Stimulated activated CD8-positive, alpha-beta memory T cell treated with anti-CD3 and anti-CD28 coated beads, Interleukin-7, amount 100 ng/mL, for 4 hours (primary cell): ENCODE measurements at places on chromosomes 2 and 18.

- no peak for DNase-seq
These were observed 14.6 kb upstream of the ACOXL start for GRCh38 chr2:110717734-110718133.

GRCh38 chr2:11397513-11397912 lies 53.1 kb upstream of the ROCK2 start:
- DNase-seq, result no peak

GRCh38 chr2:177141866-177142265 lies 70.7 kb upstream of the HNRNPA3 start:
- no peak for DNase-seq

- DNase-seq, result no peak
These were observed 54.8 kb downstream of the C2orf76 start for GRCh38 chr2:119311831-119312230.

DNA sequence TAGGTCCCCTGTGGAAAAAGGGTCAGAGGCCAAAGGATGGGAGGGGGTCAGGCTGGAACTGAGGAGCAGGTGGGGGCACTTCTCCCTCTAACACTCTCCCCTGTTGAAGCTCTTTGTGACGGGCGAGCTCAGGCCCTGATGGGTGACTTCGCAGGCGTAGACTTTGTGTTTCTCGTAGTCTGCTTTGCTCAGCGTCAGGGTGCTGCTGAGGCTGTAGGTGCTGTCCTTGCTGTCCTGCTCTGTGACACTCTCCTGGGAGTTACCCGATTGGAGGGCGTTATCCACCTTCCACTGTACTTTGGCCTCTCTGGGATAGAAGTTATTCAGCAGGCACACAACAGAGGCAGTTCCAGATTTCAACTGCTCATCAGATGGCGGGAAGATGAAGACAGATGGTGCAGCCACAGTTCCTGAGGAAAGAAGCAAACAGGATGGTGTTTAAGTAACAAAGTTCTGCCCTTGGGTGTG lies 165.8 kb downstream of the RPIA start:
- DNase-seq, result no peak

- DNase-seq, result no peak
These were observed 61.2 kb upstream of the SLC39A10 start for GRCh38 chr2:195595825-195596224.

DNA sequence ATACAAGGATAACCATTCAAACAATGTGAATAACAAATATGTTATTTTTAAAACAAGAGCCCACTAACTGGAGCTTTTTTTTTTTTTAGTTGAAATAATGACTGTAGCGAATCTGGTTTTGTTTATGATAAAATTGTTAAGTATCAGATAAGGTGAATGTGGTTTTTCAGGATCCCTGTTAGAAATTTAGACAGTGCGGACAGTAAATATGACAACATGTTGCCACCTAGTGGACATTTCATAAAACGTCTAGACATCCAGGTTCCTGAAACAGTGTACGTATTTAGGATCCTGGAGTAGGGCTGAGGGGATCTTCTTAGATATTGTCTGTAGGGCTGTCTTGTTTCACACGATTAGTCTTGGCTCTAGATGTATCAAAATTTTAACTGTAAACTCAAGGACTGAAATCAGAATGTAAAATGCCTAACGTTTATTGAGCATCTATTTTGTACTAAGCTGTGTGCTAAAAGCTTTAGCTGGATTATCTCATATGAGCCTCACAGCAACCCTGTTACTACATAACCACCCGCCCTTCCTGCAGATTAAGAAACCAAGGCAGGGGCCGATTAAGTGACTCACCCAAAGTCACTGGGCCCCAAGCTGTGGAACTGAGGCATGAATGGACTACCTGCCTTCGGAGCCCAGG lies 23.9 kb upstream of the CCDC68 start:
- DNase-seq, result no peak

DNA sequence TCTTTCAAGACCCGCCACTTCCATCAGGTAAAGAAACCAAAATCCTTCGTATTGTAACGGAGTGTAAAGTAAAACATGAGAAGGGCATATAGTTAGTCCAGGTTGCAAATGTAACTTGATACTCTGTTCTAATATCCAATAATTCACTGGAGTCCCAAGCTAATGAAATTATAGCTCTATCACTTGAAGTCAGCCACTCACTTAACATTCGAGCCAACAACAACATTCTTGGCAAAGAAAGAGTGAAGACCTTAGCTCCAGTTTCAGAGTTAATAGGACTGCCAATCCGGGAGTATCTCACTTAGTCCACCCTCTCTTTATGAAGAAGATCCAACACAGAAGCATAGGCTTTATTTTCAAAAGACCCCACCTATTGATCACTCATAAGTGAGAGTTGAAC lies 298.0 kb upstream of the SOX11 start:
- no peak for DNase-seq

- DNase-seq, result no peak
These were observed 2.3 kb downstream of the SFXN5 start for GRCh38 chr2:73069041-73069854.

DNA sequence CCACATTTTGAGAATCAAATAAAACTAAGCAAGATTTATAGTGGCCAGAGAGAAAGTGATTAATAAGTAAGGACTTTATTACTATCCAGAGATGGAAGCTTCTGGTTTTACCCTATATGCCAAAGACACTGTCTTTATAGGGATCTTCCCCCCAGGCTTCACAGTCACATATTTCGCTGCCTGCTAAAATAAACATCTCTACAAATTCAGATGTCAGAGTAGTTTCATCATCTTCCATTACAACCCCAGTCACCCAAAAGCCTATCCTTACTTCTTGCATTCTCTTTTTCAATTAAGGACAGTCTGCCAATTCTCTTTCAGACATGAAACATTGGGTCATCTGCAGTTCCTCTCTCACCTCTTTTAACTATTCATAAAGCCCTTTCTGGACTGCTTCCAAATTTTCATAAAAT lies 28.3 kb downstream of the CREB1 start:
- no peak for DNase-seq

- no peak for DNase-seq
These were observed 33.3 kb downstream of the RPIA start for GRCh38 chr2:88724643-88725332.

- no peak for DNase-seq
These were observed 42.7 kb upstream of the ATP9B start for GRCh38 chr18:79026491-79026890.

- DNase-seq, result no peak
These were observed 27.8 kb downstream of the CRACDL start for GRCh38 chr2:98907966-98908905.

DNA sequence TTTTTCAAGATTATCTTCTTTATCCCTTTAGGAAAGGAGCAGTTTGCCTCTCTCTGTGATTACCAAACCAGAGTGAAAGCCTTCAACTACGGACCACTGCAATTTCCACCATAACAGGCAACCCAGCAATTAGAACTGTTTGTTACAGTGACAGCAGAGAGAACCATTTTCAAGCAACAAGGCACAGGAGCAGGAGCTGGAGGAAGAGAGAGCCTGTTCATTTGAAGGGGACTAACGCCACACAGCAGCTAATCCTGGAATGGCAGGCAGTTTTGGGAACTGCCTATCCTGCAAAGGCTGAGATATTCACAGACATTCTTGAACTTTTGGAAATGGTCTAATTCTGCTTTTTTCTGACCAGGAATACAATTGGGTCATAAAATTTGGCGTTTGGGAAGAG lies 1541.9 kb upstream of the PIK3C3 start:
- no peak for DNase-seq

- no peak for DNase-seq
These were observed 1637.7 kb upstream of the LRRTM1 start for GRCh38 chr2:81942136-81942680.

- DNase-seq, result no peak
These were observed 49.0 kb downstream of the FBXO36 start for GRCh38 chr2:229971298-229971790.

- DNase-seq, result no peak
These were observed 62.8 kb upstream of the SLC39A10 start for GRCh38 chr2:195594248-195594647.

DNA sequence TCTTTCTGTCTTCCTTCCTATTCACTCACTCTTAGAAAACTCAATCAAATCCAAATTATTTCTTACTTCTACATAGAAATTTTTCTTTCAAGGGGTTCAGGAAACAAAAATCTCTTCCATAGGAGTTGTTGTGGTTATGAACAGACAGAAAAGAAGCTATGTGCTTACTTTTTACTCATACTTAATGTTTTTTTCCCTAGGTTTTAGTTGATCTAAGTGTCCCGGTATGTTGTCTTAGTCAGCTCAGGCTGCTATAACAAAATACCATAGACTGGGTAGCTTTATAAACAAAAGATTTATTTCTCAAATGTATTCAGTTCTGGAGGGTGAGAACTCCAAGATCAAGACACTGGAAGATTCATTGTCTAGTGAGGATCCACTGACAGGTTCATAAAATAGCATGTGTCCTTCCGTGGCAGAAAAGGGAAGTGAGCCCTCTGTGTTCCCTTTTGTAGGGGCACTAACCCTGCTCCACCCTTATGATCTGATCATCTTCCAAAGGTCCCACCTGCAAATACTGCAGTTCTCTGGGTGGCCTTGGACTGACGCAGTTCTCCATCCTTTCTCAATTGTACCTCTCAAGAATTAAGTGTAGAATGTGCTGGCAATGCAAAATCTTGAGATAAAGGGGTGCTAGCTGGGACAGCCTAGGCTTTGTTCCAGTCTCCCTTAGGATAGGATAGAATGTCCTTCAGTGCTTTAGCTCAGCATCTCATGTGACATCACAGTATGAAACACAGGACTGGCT lies 14.4 kb upstream of the VRK2 start:
- DNase-seq, result no peak

DNA sequence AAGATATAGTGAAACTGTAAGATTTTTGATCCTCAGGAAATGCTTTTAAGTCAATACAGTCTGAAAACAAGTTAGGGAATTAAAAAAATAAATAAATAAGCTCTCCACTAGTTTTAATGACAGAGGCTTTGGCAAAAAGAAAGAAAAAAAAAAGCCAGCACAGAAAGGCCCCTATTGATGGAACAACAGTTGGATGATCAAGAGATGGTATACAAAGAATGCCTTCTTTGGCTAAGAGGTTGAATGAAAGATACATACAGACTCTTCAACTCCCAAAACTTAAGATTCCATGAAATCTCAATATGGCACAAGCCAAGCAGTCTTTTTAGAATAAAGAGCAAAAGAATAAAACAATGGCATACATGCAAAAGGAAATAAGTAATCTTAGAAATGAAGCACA lies 64.0 kb upstream of the GALNT5 start:
- no peak for DNase-seq

DNA sequence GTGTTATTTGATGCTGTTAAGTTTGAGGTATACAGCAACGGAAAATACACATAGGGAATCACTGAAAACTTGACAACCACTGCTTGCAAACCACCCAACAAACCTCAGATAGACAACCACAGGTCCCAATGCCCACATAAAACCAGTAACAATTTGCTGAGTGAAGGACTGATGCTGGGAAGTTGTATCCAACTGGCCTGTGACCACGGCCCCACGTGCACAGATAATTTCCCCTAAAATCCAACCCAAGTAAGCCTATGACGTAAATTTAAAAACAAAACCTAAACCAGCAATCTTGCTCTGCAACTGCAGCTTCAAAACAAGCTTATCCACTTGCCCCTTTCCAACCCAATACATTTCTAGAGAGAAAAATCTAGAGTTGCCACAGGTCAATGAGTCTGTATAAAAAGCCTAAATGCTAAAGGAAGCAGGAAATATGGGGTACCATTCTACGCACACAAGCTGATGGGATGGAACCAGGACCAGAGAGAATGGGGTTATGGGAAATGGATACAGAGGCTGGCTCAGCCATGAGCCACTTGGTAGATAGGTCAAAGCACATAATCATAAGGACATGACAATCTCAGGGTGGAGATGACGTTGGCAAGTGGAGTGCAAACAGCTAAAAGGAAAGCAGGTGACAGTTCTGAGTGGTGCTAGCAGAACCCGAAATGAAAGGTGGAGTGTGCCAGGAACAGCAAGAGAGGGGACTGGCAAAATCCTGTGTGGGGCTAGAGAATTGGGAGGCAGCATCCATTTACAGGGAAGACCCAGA lies 27.8 kb upstream of the CREB1 start:
- no peak for DNase-seq

DNA sequence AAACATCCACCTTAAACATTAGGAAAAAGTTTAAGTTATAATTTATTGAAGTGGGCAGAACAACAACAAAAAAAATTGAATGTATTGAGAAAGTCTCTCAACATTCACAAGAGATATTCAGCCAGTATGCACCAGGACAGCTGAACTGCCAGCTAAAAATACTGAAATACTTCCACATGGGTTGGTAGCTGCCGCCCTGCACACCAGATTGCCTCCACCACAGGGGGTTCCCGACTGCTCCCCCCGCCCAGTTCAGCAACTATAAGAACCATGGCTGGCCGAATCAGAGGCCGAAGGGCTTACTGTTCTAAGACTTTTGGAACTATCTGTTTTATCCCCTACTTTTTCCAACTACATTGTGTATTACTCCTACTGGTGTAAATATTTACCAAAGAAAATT lies 150.0 kb upstream of the LRP1B start:
- no peak for DNase-seq

DNA sequence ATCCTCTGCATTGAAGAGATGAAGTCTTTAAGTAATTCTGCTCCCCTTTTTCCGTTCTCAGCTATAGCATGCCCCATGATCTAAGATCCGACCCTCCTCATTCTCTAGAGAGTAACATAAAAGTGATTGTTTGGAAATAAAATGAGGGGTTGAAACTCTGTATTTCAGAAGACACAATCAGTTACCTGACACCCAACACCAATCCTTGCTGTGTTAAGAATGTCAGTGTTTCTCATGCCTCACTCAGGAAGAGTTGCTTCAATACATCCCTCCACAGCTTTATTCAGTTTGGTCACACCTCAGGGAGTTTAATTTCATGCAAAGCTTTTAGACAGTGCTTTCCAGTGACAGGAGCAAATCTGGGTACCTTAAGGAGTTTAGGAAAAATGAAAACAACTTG lies 49.9 kb upstream of the RBBP8 start:
- no peak for DNase-seq

DNA sequence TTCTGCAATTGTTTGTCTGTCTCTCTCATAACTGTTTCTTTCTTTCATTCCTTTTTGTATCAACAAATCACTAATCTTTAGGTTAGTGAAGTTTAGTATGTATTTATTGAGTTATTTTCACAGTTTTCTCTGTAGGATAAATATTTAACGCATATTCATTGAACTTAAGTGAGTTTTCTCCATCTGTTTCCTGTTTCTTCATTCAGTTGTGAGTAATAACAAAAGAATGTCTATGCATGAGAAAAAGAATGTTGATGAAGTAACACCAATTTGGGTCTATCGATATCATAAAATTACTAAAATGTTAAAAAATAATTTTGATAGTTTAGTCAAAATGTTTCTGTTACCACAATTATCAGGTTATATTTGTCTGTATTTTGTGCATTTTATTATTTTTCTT lies 948.0 kb downstream of the DSC3 start:
- DNase-seq, result no peak

GRCh38 chr2:98757904-98758421 lies 27.0 kb upstream of the MGAT4A start:
- no peak for DNase-seq

- no peak for DNase-seq
These were observed 9.6 kb downstream of the IMMT start for GRCh38 chr2:86185517-86186212.
